ENCODE measurements at places on chromosomes 2 and 18.

DNA sequence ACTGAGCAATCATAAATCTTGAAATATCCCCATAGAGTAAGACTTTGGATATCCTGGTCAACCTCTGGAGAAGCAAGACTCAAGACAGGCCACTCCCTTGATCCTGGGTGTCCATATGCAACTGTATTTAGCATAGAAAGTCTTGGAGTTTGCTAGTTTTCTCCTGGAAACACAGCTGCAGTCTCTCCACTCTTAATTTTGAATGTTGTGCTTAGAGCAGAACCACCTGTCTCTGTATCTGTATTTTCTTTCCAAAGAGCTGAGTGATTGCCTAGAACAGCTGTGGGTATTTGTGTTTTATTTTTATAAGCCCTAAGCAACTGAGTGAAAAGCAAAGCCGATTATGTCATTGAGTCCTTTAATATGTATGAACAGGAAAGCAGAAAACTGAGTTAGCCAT lies 64.1 kb upstream of the ADAM23 start:
- no peak for DNase-seq
- H3K27ac ChIP-seq: no peak overlapping the region
- no peaks in the 10 kb centered on the region for H3K27me3 ChIP-seq
- no peaks in the 10 kb centered on the region for H3K4me1 ChIP-seq

DNA sequence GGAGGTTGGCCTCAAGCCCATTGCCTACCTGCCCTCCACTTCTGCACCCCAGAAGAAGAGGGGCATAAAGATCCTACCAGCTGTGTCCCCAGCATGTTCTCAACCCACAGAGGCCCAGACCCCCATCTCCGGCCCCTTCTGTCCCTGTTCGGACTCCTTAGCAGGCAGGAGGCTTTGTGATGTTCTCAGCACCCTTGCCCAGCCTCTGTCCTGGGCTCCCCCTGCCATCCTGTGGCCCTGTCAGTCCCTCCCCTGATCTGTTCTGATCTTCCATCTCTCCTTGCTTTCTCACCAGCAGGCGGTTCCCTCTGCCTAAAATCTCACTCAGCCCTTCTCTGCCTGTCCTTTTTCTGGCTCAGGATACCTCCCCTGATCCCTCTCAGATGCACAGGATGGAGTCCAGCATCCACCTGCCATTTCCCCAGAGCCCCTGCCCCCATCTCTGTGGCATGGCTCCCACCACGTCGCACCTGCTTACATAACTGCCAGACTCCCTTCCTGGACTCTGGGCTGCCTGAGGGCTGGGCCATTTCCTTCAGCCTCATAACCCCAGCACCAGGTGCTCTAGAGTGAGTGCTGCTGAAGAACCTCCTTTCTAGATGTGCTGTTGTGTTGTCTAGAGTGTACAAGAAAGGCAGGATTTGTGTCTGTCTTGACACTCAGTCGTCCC lies 134.0 kb downstream of the CTIF start:
- no peak overlapping the region for H3K4me3 ChIP-seq
- peaks cover 9% of the 10 kb centered on the region for H3K4me1 ChIP-seq
- H3K27me3 ChIP-seq: no peaks in the 10 kb centered on the region

DNA sequence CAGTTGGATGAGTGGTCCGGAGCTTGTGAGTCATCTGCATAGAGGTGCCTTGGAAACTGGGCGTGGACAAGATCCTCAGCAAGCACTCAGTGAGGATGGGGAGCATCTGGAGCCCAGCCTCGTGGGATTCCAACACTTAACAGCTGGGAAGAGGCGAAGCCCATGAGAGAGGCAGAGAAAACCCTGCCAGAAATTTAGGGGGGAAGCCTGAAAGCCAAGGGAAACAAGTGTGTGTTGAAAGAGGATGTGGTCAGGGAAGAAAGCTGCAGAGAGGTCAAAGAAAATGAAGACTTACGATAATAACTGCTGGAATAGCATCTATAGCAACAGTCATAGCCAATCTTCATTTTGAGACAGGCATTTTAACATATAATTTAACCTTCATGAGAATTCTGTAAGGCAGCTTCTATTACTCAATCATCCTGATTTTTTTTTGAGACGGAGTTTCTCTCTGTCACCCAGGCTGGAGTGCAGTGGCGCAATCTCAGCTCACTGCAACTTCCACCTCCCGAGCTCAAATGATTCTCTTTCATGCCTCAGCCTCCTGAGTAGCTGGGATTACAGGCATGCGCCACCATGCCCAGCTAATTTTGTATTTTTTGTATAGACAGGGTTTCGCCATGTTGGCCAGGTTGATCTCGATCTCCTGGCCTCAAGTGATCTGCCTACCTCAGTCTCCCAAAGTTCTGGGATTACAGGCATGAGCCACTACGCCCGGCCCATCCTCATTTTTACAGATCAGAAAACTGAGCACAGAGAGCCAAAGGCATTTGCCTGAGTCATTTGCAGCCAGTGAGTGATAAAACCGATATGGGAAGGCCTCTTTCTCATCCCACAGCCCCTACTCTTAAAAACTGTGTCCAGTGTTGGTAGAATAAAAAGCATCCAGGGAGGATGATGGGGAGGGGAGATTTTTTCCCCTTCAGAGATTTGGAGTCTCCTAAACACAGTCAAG lies 214.4 kb upstream of the EPAS1 start:
- no peak overlapping the region for H3K4me3 ChIP-seq
- peaks cover 3% of the 10 kb centered on the region for H3K36me3 ChIP-seq
- H3K27ac ChIP-seq: no peak overlapping the region
- peaks cover 6% of the 10 kb centered on the region for H3K4me1 ChIP-seq

GRCh38 chr2:82233806-82234205 lies 1929.3 kb upstream of the LRRTM1 start:
- H3K36me3 ChIP-seq: no peaks in the 10 kb centered on the region
- H3K27ac ChIP-seq: no peak overlapping the region
- no peaks in the 10 kb centered on the region for H3K4me1 ChIP-seq

- no peak for DNase-seq
- no peak overlapping the region for H3K4me3 ChIP-seq
- H3K36me3 ChIP-seq: no peaks in the 10 kb centered on the region
- H3K4me1 ChIP-seq: no peaks in the 10 kb centered on the region
Measured at GRCh38 chr18:12162786-12163185, 69.1 kb downstream of the ANKRD62 start.

DNA sequence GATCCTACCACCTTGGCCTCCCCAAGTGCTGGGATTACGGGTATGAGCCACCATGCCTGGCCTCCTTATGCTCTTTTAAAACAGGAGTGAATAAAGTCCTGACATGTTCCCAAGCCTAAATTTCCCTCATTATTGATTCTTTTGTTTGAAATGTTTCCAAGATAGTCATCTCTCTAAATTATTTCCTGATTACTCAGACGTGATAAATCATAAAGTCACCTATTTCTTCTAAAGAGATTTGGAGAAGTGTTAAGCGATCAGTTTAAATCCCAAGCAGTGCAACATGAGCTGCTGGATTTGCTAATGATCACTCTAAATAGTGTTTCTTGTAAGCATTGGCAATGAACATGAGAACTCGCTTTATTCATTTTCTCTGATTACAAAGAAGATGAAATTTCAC lies 51.8 kb downstream of the PMAIP1 start:
- no peaks in the 10 kb centered on the region for H3K27me3 ChIP-seq
- H3K27ac ChIP-seq: no peak overlapping the region
- DNase-seq: no peak
- no peak overlapping the region for H3K4me3 ChIP-seq
- H3K4me1 ChIP-seq: no peaks in the 10 kb centered on the region

DNA sequence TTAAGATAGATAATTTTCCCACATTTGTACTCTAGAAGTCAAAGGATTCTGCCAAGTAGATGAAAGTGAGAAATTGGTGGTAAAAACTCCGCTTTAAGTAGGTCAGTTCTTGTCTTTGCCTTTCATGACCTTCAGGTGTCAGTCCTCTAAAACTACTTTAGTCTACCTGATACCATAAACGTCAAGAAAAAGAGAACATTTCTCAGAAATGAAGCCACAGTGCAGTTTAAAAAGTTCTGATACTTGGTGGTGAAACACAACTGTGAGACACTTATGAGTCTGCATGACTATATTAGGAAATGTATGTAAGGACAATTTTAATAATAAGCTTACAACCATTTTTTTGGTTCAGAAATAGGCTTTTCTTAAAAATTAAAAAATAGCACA lies 583.3 kb downstream of the SATB2 start:
- no peak for DNase-seq
- H3K27ac ChIP-seq: no peak overlapping the region
- no peaks in the 10 kb centered on the region for H3K27me3 ChIP-seq
- H3K4me1 ChIP-seq: no peaks in the 10 kb centered on the region
- H3K4me3 ChIP-seq: no peak overlapping the region
- no peaks in the 10 kb centered on the region for H3K36me3 ChIP-seq

- no peaks in the 10 kb centered on the region for H3K4me1 ChIP-seq
- no peak overlapping the region for H3K27ac ChIP-seq
- no peaks in the 10 kb centered on the region for H3K27me3 ChIP-seq
Measured at GRCh38 chr2:109499566-109499965, 114.2 kb downstream of the SEPTIN10 start.

DNA sequence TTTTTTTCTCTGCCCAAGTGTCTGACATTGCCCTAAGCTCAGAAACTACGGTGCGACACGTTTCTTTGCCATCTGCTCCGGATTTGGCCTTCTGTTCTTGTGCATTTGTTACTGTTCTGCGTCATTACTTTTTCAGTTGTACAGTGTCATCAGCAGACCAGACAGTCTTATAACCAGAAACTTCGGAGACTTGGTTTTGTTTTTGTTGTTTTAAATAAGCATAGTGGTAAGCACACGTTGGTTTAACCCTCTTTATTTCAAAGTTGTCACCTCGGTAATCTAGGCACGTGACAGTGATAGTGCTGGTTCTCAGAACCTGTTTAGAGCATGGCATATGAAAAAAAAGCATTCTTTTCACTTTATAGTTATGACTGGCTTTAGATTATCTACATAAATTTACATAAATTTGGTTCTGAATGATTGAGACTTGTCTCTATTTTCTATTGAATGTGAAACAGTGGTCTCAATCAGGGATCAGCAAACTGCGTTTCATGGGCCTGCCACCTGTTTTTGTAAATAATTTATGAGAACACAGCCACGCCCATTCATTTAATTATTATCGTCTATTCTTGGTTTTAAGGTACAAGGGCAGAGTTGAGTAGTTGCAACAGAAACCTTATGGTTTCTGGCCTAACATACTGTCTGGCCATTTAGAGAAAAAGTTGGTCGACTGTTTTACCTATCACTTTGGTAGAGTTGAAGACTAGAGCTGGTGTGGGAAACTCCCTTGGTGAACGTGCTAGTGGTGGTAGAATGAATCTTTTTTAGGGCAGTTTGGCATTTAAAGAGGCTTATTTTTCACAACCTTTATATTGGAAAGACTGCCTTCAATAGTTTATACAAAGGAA lies 106.5 kb downstream of the ZNF532 start:
- no peaks in the 10 kb centered on the region for H3K36me3 ChIP-seq
- H3K27ac ChIP-seq: no peak overlapping the region
- no peak overlapping the region for H3K4me3 ChIP-seq
- DNase-seq: no peak

- H3K4me1 ChIP-seq: no peaks in the 10 kb centered on the region
- H3K36me3 ChIP-seq: no peaks in the 10 kb centered on the region
- no peak overlapping the region for H3K4me3 ChIP-seq
- no peak for DNase-seq
Measured at GRCh38 chr2:212327171-212327809, 211.3 kb downstream of the ERBB4 start.

DNA sequence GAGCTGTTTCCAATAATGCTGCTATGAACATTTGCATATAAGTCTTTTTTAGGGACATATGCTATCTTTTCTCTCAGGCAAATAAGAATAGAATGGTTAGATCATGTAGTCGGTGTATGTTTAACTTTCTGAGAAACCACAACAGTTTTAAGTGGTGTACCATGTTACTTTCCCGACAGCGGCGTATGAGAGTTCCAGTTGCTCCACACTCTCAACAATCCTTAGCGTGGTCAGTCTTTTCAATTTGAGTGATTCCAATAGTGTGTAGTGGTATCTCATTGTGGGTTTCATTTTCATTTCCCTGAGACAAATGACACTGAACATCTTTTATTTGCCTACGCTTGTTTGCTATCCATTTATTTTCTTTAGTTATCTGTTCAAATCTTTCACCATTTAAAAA lies 149.5 kb downstream of the ACOXL start:
- DNase-seq: no peak
- H3K4me3 ChIP-seq: no peak overlapping the region
- no peaks in the 10 kb centered on the region for H3K36me3 ChIP-seq
- H3K27me3 ChIP-seq: no peaks in the 10 kb centered on the region
- peaks cover 8% of the 10 kb centered on the region for H3K4me1 ChIP-seq

DNA sequence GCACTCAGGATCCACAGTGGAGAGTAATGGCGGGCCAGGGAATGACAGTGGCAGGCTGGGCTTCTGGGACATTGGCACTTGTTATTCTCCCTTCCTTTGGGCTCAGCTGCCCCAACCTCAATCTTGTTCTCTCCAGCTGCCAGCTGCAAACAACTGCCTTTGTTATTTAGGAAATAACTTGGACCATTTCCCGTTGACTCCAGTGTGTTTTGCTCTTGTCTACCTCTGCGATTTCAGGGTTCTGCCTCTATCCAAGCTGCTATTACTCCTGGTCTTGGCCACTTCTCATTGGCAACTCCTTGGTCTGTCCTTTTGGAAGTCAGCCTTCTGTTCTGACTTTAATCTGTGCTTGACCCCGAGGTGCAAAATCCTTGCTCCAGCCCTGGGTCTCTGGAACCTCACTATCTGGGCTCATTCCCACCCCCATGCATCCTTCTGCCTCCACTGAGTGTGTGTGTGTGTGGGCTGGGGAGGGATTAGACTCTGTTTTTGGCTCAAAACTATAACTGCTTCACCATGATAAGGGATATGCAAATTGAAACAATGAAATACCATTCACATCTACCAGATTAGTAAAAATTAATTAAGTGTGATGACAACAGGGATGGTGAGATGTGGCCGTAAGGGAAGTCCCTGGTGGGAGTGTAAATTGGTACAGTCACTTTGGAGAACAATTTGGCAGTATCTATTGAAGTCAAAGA lies 134.1 kb upstream of the CXCR4 start:
- no peak overlapping the region for H3K4me3 ChIP-seq
- no peaks in the 10 kb centered on the region for H3K27me3 ChIP-seq
- DNase-seq: no peak
- no peaks in the 10 kb centered on the region for H3K36me3 ChIP-seq
- H3K27ac ChIP-seq: no peak overlapping the region

GRCh38 chr2:229223107-229223506 lies 48.0 kb downstream of the PID1 start:
- no peaks in the 10 kb centered on the region for H3K27me3 ChIP-seq
- H3K27ac ChIP-seq: no peak overlapping the region
- DNase-seq: no peak
- no peak overlapping the region for H3K4me3 ChIP-seq

DNA sequence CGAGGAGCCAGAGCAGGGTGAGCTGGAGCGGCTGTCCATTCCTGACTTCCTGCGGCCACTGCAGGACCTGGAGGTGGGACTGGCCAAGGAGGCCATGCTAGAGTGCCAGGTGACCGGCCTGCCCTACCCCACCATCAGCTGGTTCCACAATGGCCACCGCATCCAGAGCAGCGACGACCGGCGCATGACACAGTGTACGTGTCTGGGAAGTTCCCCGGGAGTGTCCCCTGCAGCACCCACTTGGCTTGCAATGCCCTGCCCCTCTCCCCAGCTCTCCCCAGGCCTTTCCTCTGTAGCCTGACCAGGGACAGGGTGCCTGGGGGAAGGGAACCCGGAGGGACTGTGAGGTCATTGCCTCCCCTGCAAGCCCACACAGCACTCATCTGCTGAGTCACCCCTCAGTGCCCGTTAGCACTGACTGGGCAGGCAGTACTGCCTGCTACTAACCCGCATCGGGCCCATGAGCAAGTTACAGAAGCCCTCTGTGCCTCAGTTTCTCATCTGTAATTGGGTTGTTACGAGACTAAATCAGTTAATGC lies 29.4 kb upstream of the GMPPA start:
- no peaks in the 10 kb centered on the region for H3K27me3 ChIP-seq
- H3K4me3 ChIP-seq: no peak overlapping the region
- H3K27ac ChIP-seq: no peak overlapping the region
- H3K4me1 ChIP-seq: no peaks in the 10 kb centered on the region
- no peaks in the 10 kb centered on the region for H3K36me3 ChIP-seq

All from CD4-positive, alpha-beta T cell (primary cell).